Stimulated activated CD4-positive, alpha-beta T cell treated with anti-CD3 and anti-CD28 coated beads, Interleukin-15, amount 100 ng/mL, for 1 hour (primary cell): ENCODE measurements at places on chromosomes 7 and 10.

DNA sequence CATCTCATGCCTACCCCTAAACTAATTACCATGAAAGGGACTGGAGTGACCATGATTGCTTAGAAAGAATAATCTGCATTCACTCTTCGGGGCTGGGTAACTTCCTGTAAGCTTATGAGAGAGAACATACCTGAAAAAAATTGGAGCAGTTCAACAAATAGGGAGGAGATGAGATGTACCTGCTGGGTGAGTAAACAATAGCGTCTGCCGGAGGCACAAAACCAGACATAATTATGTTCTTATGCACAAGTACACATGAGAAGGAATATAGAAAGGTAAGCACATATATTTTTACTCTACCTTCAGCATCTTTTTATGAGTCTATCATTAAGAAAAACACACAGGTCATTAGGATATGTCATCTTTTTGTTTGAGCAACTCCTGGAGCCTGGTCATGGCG, 224.6 kb upstream of the FERD3L start:
- no peak for DNase-seq

GRCh38 chr7:101792051-101792681, 25.3 kb upstream of the CUX1 start:
- no peak for DNase-seq

DNA sequence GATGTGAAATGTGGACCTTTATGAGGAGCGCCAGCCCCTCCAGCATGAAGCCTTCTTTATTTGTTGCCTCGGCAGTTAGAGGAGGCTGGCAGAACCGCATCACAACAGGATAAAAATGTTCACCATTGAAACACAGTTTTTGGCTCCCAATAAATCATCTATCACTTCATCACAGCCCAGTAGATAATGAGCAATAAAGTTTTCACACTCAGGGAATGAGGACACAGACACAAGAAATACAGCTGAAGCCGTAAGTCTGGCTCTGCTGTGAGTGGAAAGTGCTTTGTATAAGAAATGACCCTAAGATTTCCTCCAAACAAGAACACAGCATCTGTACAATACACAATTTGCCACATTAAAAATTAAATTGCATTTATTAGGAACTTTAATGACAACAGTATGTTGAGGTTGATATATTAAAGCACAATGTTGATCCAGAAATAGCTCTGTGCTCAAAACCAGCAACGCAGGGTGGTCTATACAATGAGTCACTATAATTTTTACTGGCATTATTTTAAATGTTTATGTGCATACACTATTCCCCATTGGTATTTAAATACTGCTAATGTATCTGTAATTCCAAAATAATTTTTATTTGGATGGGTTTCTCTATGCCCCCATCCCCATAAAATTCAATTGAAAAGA, 301.8 kb upstream of the MGMT start:
- DNase-seq = no peak

DNA sequence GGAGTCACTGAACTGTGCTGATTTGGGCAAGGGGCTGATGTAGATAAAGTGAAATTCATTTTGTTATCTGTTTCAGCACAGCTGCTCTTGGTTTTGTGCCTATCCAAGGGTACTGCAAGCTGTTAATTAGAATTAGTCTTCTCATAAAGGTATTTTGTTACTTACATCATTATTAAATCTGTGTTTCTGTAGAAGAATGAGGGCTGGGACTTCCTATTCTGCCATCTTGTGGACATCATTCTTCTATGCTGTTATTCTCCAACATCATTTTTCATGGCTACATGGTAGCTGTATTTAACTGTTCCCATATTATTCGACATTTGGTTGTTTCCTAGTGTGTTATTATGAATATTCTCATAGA, 76.2 kb upstream of the CCDC71L start:
- DNase-seq = no peak

DNA sequence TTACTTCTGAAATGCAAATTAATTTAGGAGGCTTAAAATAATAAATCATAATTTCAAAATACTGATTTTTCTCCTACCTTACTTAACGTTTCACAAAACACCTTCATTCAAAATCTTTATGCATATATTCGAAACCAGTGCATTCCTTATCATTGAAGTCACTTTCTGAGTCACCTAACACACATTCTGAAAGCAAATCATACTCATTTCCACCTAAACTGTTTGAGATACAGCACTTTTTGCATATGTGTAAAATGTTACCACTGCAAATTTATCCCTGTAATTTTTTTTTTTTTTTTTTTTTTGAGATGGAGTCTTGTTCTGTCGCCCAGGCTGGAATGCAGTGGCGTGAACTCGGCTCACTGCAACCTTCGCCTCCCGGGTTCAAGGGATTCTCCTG, 15.7 kb downstream of the PPP3CB start:
- no peak for DNase-seq

- DNase-seq = no peak
Measured at GRCh38 chr10:100175875-100176274, 10.0 kb downstream of the ERLIN1 start.

- no peak for DNase-seq
Measured at GRCh38 chr7:98811299-98811698, 58.5 kb downstream of the TMEM130 start.

DNA sequence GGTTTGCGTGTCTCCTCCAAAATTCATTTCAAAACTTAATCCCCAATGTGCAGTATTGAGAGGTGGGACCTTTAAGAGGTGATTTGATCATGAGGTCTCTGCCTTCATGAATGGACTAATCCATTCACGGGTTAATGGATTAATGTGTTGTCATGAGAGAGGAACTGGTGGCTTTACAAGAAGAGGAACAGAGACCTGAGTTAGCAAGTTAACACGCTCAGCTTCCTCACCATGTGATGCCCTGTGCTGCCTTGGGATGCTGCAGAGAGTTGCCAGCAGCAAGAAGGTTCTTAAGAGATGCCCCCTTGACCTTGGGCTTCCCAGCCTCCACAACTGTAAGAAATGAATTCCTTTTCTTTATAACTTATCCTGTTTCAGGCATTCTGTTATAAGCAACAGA, 3.7 kb upstream of the TCTN3 start:
- no peak for DNase-seq

DNA sequence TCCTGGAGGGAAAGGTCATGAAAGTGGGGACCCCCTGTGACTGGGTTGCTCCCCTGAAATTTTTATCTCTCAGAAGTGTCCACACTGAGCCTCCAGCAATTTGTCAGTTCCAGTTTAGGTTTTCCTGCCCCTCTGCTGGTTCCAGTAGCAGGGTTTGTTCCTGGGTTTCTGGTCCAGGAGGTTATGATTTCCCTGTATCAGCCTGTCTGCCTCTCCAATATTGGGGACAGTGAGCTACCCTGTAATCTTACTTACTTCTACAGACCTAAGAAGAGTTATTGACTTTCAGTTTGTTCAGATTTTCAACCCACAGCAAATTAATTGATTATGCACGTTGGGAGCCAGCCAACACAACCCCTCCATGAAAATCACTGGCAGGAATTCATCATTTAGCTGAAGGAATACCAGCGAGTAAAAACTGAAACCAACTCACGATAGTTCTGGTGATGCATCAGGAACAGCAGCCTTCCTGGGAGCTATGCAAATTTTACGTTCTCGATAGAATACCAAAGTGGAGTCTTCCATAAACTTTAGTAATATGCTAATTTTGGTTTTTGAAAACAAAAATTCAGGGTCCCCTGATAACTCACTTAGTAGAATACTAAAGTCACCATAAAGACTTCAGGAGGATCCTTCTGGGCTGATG, 31.3 kb upstream of the IL15RA start:
- no peak for DNase-seq

DNA sequence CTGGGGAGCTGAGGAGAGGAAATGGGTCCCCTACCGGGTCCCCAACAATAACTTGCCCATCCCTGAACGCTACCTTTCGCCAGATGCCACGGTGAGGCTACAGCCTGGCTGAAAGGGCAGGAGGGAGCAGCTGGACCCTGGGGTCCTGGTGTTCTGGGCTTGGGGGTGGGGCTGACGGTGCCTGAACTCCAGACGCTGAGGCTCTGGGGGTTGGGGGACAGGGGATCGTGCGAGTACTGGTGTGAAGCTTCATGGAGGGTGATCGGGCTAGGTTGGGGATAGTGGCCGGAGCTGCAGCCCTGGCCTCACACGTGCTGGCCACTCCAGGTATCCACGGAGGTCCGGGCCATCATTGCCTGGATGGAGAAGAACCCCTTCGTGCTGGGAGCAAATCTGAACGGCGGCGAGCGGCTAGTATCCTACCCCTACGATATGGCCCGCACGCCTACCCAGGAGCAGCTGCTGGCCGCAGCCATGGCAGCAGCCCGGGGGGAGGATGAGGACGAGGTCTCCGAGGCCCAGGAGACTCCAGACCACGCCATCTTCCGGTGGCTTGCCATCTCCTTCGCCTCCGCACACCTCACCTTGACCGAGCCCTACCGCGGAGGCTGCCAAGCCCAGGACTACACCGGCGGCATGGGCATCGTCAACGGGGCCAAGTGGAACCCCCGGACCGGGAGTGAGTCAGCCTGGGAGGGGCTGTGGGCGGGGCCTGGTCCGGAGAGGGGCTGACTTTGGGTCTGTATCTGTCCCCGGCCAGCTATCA, 8.3 kb downstream of the AEBP1 start:
- DNase-seq = no peak

- no peak for DNase-seq
Measured at GRCh38 chr7:69585169-69585568, 13.1 kb upstream of the AUTS2 start.

DNA sequence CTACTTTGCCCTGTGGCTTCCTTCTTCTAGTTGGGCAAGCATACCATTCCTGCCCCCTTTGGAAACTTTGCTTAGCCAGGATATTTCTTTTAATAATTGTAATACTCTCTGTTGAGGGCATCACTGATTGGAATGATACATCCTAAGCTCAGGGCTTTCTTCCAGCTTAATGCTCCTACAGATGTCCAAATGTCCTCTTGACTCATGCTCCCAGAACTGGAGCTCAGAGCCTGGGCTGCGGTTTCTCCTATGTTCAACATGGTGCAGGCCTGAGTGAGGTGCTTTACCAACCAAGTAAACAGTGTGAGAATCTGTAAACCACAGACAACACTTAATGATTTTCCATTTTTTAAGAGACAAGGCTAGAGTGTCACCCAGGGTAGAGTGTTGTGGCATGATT, 108.6 kb downstream of the LRRC4 start:
- DNase-seq = no peak

- no peak for DNase-seq
Measured at GRCh38 chr7:83451501-83452045, 197.4 kb downstream of the SEMA3E start.

GRCh38 chr10:124341768-124342135, 77.0 kb downstream of the OAT start:
- DNase-seq = no peak

DNA sequence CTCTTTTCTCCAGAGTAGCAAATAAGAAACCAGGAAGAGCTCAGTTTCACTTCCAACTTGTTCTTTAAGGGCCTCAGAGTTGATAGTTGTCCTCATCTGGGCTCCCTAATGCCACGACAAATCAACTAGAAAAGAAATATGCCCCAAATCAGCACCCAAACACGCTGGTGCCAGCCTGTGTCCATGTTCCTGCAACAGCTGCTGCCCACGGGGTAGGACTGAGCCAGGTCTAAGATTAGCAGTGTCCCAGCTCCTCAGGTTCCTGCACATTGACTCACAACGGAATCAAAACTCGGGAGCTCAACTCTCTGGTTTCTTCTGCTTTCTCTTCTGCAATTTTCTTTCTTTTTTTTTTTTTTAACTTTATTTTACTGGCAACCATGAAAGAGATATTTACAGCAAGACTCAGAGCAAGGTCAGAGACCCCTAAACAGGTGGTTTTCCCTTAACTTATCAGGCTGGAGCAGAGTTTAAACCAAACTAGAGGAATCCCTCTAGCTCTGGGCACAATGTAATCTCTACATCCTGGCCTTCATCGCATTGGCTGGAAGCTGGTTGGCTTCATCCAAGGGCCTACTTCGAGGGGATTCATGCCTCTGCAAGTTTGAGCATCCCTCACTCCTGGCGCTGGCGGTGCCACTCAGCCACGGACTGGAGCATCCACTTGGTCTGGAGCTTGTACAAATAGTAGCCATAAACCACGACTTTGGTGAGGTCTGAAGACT, 126.1 kb downstream of the PFKFB3 start:
- DNase-seq = no peak

DNA sequence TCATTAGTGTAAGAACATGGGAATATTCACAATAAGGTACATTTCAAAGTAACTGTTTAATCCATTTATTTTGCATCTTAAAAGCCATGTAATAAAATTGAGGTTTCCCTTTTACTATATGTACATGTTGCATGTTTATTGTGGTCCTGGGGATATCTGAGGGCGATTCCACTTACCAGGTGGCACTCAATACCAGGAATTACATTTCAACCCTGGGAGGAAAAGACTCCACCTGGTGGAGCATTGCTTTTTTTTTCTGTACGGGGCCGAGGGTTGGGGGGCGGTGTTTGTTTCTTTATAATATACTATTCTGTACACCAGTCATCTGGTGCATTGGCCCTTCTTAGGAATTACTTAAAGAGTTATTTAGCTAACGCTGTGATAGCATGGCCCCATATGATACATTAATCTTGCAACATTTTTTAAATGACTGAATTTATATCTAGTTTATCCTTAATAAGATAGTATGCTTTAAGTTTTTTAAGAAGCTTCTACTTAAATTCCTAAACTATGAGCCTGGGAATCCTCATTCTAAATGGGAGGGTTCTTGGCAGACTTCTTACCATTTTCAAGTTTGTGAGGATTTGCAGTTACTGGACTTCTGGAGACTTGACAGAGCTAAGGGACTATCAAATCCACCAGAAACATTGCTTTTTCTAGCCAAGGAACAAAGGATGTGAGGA, 7.2 kb upstream of the HGF start:
- no peak for DNase-seq

DNA sequence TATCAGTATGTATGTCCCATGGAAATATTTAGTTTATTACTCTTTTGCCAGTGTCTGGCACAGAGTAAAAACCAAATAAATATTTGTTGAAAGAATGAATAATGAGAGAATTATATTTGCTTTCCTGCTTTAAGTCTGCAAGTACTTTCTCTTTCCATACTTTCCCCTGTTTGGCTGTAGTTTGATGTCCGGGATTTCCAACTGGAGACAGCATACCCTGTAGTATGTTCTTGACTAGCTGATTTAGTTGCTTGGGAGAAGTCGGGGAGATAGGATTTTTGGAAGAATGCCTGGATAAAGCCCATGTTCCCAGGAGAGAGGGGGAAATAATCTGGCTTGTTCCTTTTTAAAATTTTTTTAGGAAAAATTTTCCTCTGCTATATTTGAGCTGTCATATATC, 516.1 kb downstream of the CCSER2 start:
- DNase-seq = no peak

DNA sequence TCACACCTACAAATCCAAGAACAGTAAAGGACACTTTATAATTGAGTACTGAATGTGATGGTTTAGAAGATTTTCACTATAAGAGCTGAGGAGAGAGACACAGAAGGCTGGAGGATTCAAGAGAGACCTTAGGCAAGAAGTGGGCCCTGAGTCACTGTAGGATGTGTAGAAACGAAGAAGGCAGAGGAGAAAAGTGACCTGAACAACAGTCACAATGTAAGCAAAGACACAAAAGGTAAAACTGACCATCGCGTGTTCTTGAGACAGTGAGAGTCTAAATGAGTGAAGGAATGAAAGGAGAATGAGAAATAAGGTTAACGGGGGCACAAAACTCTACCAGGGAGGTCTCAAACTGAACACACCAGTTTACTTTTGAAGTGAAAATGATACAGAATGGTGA, 298.2 kb upstream of the LRGUK start:
- DNase-seq = no peak

GRCh38 chr7:25037325-25037724, 57.3 kb upstream of the OSBPL3 start:
- no peak for DNase-seq
